ENCODE measurements at places on chromosomes 7 and 10. TPM values are rescaled to one million over a fixed set of nuclear protein-coding genes. Genes with fewer than 3 reads are reported as not detected.

- no peak overlapping the region for H3K27ac ChIP-seq
- peaks cover 4% of the 10 kb centered on the region for H3K36me3 ChIP-seq
- H3K27me3 ChIP-seq, result no peaks in the 10 kb centered on the region
- H3K4me1 ChIP-seq, result peaks cover 21% of the 10 kb centered on the region
- peak; percentile 7 for DNase-seq
Measured at GRCh38 chr7:134667899-134668298, 21.2 kb downstream of the BPGM start.

Gene MICU1
- total RNA-seq, result 28.7 TPM

- no peaks in the 10 kb centered on the region for H3K27me3 ChIP-seq
- no peak overlapping the region for H3K4me3 ChIP-seq
- no peak for DNase-seq
- no peaks in the 10 kb centered on the region for H3K36me3 ChIP-seq
- no peaks in the 10 kb centered on the region for H3K4me1 ChIP-seq
- no peak overlapping the region for H3K27ac ChIP-seq
Measured at GRCh38 chr10:88728107-88728763, 22.2 kb downstream of the LIPK start.

Gene KEL
- total RNA-seq, result 0.96 TPM

Gene ACTR3C
- 0.25 TPM for total RNA-seq

DNA sequence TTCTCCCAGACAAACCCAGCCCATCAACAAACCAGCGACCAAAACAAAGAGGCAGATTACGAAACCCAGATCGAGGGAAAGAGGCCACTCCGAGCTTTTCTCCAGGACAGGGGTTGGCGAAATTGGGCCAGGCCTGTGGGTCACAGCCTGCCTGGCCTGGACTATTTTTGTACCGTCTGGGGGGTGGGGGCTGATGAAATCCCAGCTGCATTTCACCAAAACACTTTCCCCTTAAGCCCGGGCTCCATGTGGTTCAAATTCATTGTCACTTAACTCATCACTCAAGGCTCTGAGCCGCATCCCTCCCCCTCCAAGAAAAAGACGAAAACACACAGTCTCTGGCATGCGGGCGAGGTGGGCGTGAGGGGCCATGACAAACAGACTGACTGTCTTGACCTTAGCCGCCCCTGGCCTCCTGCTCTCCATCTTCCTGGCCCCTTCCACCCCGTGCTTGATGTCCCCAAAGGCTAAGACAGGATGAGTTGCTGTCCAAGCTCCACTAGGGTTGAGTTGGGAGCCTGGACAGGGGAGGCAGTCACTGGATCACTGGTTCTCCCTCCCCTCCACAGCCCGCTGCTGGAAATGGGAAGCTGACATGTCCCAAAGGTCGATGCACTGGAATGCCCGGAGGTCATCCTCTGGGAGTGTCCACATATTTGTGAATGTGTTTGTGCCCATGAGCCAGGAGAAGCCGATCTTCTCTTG lies 19.2 kb downstream of the TMEM270 start:
- H3K27me3 ChIP-seq, result peaks cover 9% of the 10 kb centered on the region
- H3K4me3 ChIP-seq, result no peak overlapping the region
- H3K27ac ChIP-seq, result no peak overlapping the region
- H3K4me1 ChIP-seq, result no peaks in the 10 kb centered on the region
- DNase-seq, result no peak

Gene FEZF1
- 0.61 TPM for total RNA-seq

DNA sequence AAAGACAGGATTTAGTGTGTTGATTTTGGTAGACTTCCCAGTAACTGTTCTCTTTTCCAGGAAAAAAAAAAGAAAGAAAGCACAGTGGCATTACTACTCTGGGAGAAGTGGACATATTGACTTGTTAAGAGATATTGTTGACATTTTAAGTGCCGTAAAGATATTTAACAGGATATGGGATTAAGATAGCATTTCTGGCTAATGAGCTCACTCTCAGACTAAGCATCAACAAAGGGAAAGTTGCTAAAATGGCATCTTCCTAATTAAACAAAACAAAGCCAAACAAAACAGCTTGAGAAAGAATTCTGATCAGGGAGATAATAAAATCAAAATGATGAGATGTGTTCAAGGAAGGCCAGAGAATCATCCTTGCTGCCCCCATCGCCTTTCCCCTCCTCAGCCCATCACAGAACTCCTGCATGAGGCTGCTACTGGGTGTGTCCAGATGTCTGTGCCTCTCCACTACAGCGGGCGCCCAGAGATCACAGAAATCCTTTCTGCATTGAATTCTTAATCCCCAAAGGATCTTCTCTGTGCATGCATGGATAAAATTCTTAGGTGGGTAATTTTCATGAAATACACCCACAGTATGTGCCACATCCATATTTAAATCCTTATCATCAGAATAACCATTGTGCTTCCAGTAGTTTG lies 270.5 kb downstream of the POU6F2 start:
- no peaks in the 10 kb centered on the region for H3K27me3 ChIP-seq
- H3K36me3 ChIP-seq, result no peaks in the 10 kb centered on the region
- H3K4me1 ChIP-seq, result peaks cover 7% of the 10 kb centered on the region
- no peak overlapping the region for H3K27ac ChIP-seq

Gene PDZD7
- total RNA-seq, result 2.2 TPM

- H3K36me3 ChIP-seq, result no peaks in the 10 kb centered on the region
- H3K4me1 ChIP-seq, result peaks cover 4% of the 10 kb centered on the region
- DNase-seq, result no peak
- no peak overlapping the region for H3K27ac ChIP-seq
- H3K27me3 ChIP-seq, result no peaks in the 10 kb centered on the region
- no peak overlapping the region for H3K4me3 ChIP-seq
Measured at GRCh38 chr7:96090756-96091155, 231.1 kb downstream of the SLC25A13 start.

DNA sequence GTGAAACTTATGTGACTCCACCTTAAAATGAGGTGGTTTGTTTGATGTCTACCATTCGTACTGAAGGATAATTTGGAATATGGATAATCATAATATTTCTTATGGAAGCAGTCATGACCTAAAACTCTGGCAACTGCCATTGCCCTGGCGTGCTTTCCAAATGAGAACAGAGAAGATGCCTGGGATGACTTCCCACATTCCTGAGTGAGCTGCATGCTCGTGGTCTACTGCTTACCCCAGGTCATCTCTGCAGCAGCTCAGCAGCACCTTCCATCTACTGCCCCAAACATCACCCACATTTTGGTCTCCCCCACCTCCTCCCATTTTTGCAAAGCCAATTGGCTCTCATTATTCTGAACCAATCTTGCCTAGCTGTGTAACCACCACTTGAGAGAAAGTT lies 40.1 kb downstream of the LYZL1 start:
- no peaks in the 10 kb centered on the region for H3K27me3 ChIP-seq
- no peak overlapping the region for H3K27ac ChIP-seq

DNA sequence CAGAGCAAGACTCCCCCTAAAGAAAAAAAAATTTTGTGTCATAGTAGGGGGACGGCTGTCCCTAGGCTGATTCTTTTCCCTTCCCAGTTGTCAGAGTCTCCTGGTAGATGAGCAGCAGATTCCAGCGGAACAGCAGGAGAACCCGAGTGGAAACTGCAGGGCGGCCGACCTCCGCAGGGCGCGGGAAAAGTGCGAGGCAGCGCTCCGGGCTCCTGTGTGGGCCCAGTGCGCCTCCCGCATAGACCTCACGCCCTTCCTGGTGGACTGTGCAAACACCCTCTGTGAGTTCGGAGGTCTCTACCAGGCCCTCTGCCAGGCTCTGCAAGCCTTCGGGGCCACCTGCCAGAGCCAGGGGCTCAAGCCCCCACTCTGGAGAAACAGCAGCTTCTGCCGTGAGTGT lies 46.0 kb downstream of the ZAN start:
- H3K4me3 ChIP-seq, result no peak overlapping the region
- H3K27me3 ChIP-seq, result peaks cover 4% of the 10 kb centered on the region
- DNase-seq, result no peak
- H3K36me3 ChIP-seq, result no peaks in the 10 kb centered on the region
- no peak overlapping the region for H3K27ac ChIP-seq

GRCh38 chr7:134427896-134428295 lies 31.0 kb downstream of the AKR1B1 start:
- no peak overlapping the region for H3K4me3 ChIP-seq
- no peaks in the 10 kb centered on the region for H3K4me1 ChIP-seq
- H3K27me3 ChIP-seq, result peaks cover 3% of the 10 kb centered on the region
- no peaks in the 10 kb centered on the region for H3K36me3 ChIP-seq
- no peak overlapping the region for H3K27ac ChIP-seq

Gene ZNF680
- total RNA-seq, result 5.6 TPM

GRCh38 chr7:2191016-2191415 lies 41.7 kb downstream of the MAD1L1 start:
- no peaks in the 10 kb centered on the region for H3K27me3 ChIP-seq
- peak; percentile 61 for DNase-seq
- peak overlapping the region; percentile 81 for H3K27ac ChIP-seq
- peaks cover 4% of the 10 kb centered on the region for H3K4me1 ChIP-seq
- peaks cover 3% of the 10 kb centered on the region for H3K36me3 ChIP-seq
- no peak overlapping the region for H3K4me3 ChIP-seq

- H3K4me1 ChIP-seq, result peaks cover 8% of the 10 kb centered on the region
- H3K27ac ChIP-seq, result no peak overlapping the region
- H3K36me3 ChIP-seq, result no peaks in the 10 kb centered on the region
- no peak overlapping the region for H3K4me3 ChIP-seq
- DNase-seq, result peak; percentile 41
Measured at GRCh38 chr10:35306852-35307251, 29.5 kb upstream of the CCNY start.

GRCh38 chr10:128721963-128722445 lies 595.8 kb upstream of the MKI67 start:
- H3K36me3 ChIP-seq, result no peaks in the 10 kb centered on the region
- no peak overlapping the region for H3K27ac ChIP-seq
- no peak for DNase-seq

Gene MGAM2
- 0.05 TPM for total RNA-seq

GRCh38 chr7:84735011-84735410 lies 451.8 kb downstream of the SEMA3D start:
- no peak overlapping the region for H3K27ac ChIP-seq
- no peak for DNase-seq
- H3K4me1 ChIP-seq, result no peaks in the 10 kb centered on the region
- H3K27me3 ChIP-seq, result no peaks in the 10 kb centered on the region
- H3K36me3 ChIP-seq, result no peaks in the 10 kb centered on the region
- H3K4me3 ChIP-seq, result no peak overlapping the region

Gene NKX6-2
- not detected for total RNA-seq

GRCh38 chr10:10209167-10209566 lies 808.5 kb upstream of the CELF2 start:
- H3K4me3 ChIP-seq, result no peak overlapping the region
- no peaks in the 10 kb centered on the region for H3K36me3 ChIP-seq
- no peak overlapping the region for H3K27ac ChIP-seq
- peak; percentile 2 for DNase-seq
- no peaks in the 10 kb centered on the region for H3K4me1 ChIP-seq

Gene GPC2
- total RNA-seq, result 7.6 TPM

DNA sequence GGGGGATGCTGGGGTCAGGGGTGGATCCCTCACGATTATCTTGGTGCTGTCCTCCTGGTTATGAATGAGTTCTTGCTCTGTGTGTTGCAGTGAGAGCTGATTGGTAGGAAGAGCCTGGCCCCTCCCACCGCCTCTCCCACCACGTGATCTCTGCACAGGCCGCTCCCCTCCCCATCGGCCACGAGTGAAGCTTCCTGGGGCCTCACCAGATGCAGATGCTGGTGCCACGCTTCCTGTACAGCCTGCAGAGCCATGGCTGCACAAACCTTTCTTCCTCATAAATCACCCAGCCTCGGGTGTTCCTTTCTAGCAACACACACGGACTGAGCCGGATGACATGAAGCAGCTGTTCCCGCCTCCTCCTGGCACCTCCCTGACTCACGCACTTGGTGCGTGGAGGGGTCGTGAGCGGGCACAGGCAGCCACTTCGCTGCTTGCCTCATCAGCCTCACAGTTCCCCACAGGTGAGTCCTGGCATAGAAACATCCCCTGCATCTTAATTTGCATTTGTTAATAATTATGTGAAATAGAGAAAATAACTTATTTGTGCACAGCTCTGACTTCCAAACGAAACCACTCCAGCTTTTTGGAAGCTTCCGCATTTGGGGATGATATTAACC lies 210.8 kb downstream of the ADARB2 start:
- no peak overlapping the region for H3K27ac ChIP-seq
- no peaks in the 10 kb centered on the region for H3K4me1 ChIP-seq
- no peak for DNase-seq
- H3K36me3 ChIP-seq, result no peaks in the 10 kb centered on the region
- H3K27me3 ChIP-seq, result no peaks in the 10 kb centered on the region
- H3K4me3 ChIP-seq, result no peak overlapping the region

DNA sequence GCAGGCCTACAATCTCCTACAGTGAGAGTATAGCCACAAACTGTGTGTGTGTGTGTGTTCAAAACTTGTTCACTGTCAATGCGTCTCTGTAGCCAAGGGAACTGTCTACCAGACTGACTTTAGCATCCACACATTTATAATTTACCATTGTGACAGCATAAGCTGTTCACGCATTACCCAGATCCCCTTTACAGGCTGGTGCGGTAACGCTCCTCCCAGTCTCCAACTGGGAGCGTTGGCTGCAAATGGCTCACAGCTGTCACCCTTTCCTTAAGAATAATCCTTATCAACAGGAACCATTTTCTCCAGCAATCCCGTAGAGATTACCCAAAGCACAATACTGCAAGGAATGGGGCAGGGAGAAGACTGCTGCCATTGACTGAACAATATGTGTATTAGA lies 199.5 kb downstream of the GPAM start:
- no peaks in the 10 kb centered on the region for H3K27me3 ChIP-seq
- H3K27ac ChIP-seq, result no peak overlapping the region
- no peak overlapping the region for H3K4me3 ChIP-seq
- no peaks in the 10 kb centered on the region for H3K36me3 ChIP-seq
